ENCODE measurements at places on chromosomes 4 and X.

DNA sequence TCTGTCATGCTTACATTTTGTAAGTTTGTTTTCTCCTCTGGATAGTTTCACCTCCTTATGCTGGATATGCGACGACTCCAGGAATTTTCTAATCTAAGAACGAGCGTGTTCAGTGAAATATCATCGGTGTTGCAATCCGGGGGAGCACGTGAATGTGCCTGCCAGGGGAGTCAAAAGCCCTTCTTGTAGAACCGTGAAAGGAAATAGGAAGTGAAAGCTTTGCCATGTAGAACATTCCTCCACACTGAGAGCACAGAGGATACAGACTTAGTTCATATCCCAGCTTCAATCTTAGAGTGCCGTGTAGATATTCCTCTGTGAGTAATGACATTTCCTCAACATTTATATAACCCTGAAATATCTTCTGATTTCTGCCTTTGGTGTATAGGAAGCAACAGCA lies 121.2 kb downstream of the VEGFC start:
- peak; percentile 6 for DNase-seq

DNA sequence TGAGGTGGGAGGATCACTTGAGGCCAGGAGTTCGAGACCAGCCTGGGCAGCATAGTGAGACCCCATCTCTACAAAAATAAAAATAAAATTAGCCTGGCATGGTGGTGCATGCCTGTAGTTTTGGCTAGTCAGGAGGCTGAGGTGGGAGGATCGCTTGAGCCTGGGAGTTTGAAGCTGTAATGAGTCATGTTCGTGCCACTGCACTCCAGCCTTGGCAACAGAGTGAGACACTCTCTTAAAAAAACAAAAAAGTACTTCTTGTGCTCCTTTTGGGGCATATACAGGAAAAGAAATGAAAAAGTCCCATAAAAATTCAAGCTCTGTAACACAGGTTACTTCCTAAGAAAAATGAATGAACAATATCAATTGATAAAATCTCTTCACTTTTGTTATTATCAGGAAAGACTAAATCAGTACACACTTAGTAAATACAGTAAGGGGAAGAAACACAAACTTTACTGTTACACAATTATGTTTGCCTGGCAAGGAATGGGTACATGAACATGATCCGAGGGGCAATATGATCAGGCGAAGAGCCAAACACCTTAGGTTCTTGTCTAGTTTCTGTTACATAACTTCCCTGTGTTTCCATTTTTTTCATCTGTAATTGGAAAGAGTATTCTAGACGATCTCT lies 46.9 kb downstream of the CCDC158 start:
- no peak for DNase-seq

GRCh38 chr4:39103291-39103690 lies 41.3 kb downstream of the KLHL5 start:
- DNase-seq, result no peak

- DNase-seq, result no peak
Measured at GRCh38 chr4:21203416-21203815, 503.2 kb downstream of the PACRGL start.

GRCh38 chrX:149910178-149910695 lies 19.1 kb upstream of the HSFX4 start:
- DNase-seq, result no peak

DNA sequence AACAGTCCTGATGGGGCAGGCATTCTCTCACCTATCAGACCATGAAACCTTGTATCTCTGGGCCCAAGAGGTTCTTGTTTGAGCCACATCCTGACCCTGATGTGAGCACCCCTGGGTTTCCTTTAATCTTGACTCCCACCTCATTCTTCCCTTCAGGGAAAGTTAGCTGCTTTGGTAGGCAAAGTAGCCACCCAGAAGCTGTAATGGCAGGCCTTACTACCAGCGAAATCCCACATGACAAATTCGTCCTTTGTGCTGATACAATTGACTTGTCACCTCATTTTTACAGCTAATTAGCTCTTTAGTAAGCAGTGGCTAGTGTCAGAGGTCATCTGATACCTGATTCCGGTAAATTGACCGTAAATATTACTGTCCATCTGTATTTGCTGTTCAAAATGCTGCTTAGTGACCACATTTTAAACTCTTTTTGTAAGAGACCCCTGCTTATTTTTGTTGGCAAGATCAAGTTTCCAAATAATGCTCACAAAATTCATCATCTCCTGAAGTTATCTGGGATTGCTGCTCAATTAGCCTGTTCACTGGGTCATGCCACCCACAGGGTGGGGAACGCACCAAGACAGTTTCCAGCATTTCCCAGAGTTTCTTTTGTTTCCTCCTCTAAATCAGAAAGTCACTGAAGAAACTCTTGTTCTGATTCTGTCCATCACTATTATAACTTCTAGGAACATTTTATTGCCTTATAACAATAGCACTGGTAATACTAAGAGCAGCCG lies 329.7 kb downstream of the GPAT3 start:
- no peak for DNase-seq

GRCh38 chrX:136839196-136839595 lies 41.3 kb downstream of the RBMX start:
- DNase-seq, result no peak

DNA sequence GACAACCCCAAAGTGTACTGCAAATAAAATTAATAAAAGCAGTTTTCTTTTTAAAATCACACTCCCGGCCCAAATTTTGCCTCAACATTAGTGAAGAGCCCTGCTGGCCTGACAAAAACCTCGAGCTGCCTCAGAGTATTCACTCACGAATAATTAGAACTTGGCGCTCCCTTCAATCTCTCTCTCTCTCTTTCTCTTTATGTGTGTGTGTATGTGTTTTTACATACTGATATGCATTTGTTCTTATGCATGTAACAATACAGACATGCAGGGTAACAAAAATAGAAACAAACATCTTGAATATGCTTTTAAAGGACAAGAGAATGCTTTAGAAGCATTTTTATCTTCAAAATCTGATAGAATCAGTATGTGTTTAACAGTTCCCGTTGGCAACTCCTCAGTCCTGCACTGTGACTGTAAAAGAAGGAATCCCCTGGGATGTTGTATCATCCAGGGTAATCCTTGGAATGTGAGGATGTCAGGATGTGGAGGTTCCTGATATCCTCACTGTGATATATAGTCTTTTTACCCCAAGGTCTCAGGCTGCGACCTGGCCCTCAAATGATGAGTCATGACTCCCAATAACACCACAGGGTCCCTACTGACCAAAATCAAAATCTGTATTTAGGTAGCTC lies 53.0 kb downstream of the PTCHD1 start:
- DNase-seq, result no peak

DNA sequence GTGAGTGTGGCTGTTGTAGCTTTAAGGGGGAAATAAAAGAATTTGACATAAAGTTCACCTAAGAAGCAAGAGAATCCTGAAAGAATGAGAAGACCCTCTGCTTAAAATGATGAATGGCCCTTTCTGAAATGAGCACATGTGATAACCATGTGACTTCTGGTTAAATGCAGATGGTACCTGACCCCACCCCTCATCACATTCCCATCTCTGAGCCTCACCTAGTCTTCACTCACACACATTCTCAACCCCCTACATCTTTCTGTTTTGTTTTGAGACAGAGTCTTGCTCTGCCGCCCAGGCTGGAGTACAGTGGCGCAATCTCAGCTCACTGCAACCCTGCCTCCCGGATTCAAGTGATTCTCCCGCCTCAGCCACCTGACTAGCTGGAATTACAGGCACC lies 31.5 kb downstream of the SEPTIN6 start:
- no peak for DNase-seq

GRCh38 chr4:117588771-117589170 lies 445.5 kb upstream of the NDST3 start:
- DNase-seq, result no peak

DNA sequence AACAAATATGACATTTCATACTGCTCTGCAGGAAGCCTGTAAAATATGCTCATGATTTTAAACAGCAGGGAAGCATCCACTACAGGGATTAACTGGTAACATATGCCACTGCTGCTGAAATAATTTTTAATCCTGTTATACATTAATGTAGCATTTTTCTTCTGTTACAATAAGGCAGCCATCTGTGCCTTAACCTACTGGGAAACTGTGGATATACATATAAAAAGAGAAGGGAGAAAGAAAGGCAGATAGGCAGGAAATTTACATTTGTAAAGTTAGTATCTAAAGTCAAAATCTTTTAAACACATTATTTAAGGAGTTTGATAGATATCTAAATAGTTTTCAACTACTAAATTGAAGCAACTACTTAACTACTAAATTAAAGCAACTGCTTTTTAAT lies 514.6 kb upstream of the KLHL4 start:
- no peak for DNase-seq

- DNase-seq, result no peak
Measured at GRCh38 chr4:108450236-108450898, 170.0 kb upstream of the RPL34 start.

- DNase-seq, result no peak
Measured at GRCh38 chr4:11426003-11426402, 2.7 kb downstream of the HS3ST1 start.

- DNase-seq, result no peak
Measured at GRCh38 chrX:54786967-54787366, 11.1 kb downstream of the ITIH6 start.

DNA sequence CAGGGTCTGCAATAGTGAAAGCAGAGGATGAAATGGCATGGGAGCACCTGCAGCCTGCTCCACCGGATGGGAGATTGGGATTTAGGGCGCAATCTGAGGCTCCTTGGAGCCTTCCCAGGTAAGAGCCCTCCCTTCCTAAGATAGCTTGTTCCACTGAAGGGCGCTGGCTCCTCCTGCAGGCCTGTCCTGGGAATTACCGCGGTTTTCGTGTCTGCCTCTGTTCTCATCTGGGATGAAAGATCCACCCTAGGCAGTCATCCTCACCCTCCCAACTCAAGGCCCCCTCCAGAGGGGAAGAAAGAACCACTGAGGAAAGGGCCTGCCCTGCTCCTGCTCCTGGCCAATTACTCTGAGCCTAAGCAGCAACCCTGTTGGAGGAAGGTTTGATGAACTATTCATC lies 547.5 kb downstream of the SMARCA1 start:
- no peak for DNase-seq

GRCh38 chrX:135632353-135632752 lies 81.1 kb upstream of the CT45A1 start:
- DNase-seq, result no peak
